ENCODE measurements at places on chromosomes 5 and 9.

GRCh38 chr9:133726401-133727276 lies 11.5 kb downstream of the SARDH start:
- peak; percentile 65 for DNase-seq

- no peak for DNase-seq
Observed at GRCh38 chr5:174108745-174109144, 63.2 kb downstream of the NSG2 start.

GRCh38 chr5:68762201-68762600 lies 331.6 kb upstream of the SLC30A5 start:
- DNase-seq: no peak

GRCh38 chr9:3879315-3879714 lies 353.5 kb upstream of the RFX3 start:
- no peak for DNase-seq
